ENCODE measurements at places on chromosomes 12 and 14.

- no peak for DNase-seq
Observed at GRCh38 chr12:51429700-51430099, 5.1 kb downstream of the SLC4A8 start.

GRCh38 chr14:90027842-90028241 is 34.0 kb upstream of the KCNK13 start:
- DNase-seq: no peak

DNA sequence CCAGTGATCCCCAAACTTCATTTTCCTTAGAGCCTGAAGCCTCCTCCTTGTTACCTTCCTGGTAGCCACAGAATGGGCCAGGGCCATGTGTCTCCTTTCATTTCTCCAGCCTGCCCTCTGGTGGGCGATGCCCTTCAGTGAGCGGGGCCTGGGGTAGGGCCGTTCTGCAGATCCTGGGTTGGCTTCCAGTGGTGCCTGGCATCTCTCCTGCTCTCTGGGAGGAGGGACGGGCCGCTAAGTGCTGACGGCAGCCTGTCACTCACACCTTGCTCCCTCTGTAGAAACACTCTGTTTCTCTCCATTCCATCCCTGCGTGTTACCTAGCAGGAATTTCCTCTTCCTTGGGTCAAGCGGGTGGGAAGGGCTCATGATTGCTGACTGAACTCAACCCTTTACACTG is 232.1 kb downstream of the CACNA1C start:
- DNase-seq: no peak

DNA sequence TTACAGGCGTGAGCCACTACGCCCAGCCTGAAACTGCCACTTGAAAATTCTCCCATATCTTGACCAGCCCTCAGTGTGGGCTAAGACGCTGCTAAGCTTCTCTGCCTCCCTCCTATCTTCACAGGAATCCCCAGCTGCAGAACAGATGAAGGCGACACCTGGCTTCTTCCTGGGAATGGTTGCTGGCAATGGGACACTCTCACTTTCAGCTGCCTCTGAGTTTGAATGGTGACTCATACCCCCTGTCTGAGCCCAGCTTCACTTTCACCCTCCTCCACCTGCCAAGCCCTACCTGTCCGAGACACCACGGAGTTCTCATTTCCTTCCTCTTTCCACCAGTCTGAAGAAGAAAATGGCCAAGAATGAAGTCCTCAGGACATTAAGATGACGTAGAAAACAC is 18.3 kb upstream of the VASH1 start:
- DNase-seq: no peak

- DNase-seq: no peak
Observed at GRCh38 chr12:52444647-52445595, 7.0 kb downstream of the KRT6B start.

DNA sequence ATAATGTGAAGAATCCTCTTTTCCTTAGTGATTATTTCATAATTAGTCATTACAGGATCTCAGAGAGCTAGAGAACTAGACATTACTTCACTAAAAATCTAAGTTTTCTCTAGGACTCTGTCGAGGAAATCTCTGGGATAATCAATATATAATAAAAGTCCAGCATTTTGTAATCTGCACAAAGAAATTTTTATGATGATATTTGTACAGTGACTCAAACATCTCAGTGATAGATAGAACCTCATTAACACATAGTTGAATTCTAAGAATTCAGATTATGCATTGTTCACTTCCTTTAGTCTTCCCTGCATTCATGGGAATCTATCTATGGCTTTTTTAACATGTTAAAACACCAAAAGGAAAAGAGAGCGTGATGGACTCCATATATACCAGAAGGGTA is 11.0 kb downstream of the ITPR2 start:
- DNase-seq: no peak

- no peak for DNase-seq
Observed at GRCh38 chr14:74840603-74841030, 35.3 kb downstream of the PROX2 start.

GRCh38 chr14:44529026-44529425 is 21.9 kb upstream of the FSCB start:
- DNase-seq: no peak

GRCh38 chr14:86712176-86712575 is 1182.2 kb downstream of the FLRT2 start:
- no peak for DNase-seq

- no peak for DNase-seq
Observed at GRCh38 chr14:41957459-41957858, 350.8 kb downstream of the LRFN5 start.

DNA sequence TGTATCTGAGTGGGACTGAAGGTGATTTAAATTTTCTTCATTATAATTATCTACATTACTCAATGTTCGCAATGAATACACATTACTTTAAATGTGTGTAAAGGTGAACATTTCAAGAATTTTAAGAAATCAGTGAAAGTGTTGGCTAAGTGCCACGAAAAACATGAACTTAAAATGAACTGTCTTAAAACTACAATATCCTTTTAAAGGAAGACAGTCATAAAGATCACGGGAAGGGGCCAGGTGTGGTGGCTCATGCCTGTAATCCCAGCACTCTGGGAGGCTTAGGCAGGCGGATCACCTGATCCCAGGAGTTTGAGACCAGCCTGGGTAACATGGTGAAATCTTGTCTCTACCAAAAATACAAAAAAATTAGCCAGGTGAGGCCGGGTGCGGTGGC is 11.2 kb downstream of the MOK start:
- DNase-seq: no peak

Measured in T-helper 2 cell (primary cell).